ENCODE measurements at places on chromosomes 6 and 20.

DNA sequence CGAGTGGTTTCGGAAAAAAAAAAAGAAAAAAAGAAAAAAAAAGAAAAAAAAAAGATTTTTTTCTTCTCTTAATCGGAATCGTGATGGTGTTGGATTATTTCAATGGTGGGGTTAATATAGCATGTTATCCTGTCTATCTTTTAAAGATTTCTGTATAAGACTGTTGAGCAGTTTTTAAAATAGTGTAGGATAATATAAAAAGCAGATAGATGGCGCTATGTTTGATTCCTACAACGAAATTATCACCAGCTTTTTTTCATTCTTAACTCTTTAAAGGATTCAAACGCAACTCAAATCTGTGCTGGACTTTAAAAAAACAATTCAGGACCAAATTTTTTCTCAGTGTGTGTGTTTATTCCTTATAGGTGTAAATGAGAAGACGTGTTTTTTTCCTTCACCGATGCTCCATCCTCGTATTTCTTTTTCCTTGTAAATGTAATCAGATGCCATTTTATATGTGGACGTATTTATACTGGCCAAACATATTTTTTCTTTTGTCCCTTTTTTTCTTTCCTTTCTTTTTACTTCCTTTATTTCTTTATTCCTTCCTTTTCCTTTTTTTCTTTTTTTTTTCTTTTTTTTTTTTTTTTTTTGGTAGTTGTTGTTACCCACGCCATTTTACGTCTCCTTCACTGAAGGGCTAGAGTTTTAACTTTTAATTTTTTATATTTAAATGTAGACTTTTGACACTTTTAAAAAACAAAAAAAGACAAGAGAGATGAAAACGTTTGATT is 3.6 kb downstream of the SOX4 start:
- DNase-seq, result no peak

- no peak for DNase-seq
Observed at GRCh38 chr6:108596956-108597355, 36.2 kb downstream of the FOXO3 start.

DNA sequence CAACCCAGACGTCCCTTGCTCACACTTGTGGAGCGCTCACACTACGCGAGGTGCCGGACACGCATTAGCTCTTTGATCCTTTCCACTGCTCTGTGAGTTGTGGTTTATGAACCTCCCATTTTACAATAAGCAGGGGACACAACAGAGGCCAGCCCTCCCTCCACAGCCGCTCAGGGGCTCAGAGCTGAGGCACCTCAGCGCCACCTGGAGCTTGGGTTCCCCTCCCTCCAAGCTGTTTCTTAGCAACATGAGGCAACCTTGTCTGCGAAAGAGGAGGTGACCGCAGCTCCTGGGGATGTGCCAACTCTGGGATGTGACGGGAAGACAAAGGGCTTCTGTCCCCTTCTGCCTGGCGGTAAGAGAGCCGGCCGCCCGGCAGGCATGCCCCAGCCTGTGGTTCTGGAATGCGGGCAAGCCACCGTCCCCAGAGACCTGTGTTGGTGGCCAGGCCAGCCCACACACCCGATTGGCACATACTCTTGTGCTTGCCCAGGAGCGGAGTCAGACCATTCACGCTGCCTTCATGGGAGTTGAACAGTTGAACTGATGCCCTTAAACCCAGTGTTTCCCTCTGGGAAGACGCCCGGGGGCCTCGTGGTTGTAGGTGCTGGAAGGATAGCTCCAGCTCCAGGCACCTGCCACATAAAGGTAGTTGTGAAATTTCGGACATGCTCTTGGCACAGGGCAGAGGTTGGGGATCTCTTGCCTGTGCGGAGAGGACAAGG is 44.5 kb downstream of the RBM38 start:
- DNase-seq, result peak; percentile 51

DNA sequence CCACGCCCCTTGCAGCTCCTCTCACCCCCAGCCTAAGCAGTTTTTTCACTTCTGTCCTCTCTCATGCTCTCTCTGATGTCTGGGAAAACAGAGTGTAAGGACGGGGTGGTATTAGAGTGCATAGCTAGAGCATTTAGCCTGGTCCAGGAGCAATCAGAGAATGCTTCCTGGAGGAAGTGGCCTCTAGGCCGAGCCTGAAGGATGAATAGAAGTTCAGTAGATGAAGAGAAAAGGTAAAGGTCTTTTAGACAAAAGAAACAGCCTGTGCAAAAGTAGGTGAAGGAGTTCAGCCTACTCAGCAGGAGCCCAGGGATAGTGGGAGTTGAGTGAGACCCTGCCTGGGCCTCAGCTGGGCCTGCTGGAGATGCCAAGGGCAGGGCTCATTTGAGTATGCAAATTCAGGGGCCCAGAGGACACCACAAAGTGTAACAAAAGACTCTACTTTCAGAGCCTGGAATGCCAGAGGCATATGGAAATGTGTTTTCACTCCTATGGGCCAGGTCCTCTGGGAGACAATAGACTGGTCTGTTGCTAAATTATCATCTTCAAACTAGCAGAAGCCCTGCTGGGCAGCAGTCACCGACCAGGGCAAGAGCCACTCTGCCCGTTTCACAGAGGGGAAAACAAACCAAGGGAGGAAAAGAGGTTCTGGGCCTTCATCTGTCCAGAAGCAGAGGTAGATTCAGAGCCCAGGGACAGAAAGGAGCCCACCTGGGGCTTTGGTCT is 19.7 kb upstream of the TM9SF4 start:
- no peak for DNase-seq

- no peak for DNase-seq
Observed at GRCh38 chr6:90167514-90168379, 128.9 kb downstream of the BACH2 start.

DNA sequence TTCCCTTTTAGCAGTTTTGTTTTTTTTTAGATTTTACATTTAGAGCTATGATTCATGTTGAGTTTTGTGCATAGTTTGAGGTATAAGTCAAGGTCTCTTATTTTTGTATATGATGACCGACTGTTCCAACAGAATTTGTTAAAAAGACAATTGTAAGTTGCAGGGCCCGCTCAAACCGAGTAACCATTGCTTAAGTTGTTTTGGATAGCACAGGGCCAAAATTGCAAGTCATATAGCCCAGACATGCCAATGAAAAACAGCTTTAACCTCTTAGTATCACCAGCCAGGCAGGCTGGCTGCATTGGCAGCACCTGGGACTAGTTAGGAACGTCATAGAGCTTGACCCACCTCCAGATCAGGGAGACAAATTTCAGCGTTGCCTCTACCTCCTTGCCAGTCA is 47.3 kb downstream of the PFDN4 start:
- no peak for DNase-seq

- no peak for DNase-seq
Observed at GRCh38 chr20:10314198-10314597, 95.6 kb downstream of the SNAP25 start.

DNA sequence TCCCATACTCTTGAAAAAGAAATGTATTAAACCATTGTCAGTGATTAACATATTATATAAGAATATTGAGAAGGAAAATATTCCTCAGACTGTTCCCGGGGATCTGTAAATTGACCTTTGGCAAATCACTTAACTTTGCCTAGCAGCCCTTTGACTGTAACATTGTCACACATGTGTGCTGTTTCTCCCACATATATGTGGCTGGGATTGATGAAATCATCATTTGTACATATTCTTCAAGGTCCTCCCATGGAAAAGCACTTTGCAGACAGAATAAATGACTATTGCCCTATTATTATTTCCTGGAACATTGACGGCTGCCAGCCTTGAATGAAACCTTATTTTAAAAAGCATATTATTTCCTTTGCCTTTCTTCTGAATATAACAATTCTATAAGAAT is 36.4 kb upstream of the TRERF1 start:
- DNase-seq, result no peak

DNA sequence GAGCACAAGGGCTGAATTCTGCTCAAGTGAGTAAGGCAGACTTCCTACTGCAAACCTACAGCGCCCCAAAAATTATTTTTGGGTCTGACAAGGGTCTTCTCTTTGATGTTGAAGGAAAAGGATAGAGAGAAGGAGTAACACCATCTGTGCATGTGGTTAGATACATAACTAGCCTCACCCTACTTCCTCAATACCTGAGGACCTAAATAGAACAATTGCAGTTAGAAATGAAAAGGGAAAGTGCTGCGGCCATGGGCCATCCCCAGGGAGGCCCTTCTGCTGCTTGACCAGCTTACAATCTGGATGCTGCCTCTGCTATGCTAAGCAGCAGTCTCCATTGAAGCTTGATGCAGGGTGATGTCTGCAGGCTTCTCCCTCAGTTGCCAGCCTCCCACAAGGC is 63.2 kb upstream of the ARMH2 start:
- no peak for DNase-seq

DNA sequence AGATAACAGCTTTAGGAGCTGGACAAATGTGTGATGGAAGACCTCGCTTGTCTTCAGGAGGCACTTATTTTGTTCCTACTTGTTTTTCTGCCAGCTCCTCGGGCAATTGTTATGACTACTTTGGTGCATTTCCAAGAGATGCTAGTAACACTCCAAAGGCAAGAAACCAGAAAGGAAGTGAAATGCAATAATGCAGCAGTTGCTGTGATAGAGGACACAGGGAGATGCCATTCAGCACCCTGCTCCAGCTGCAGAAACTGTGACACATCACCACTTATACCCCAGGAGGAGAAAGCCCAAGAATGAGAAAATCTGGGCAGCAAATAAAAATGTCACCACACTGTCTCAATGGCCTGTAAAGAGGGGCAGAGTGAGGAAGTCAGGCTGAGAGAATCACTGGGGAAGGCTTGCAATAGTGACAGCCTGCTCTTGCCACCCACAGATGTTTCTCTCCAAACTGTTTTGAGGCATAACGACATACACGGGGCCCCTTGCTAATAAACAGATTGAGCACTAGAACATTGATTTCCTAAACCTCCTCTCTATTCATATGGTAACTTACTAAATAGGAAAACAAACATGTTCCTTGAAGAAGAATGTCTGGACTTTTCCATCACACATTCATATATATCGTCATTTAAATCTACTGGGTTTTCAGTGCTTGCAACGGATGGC is 231.0 kb upstream of the PRND start:
- DNase-seq, result no peak

- no peak for DNase-seq
Observed at GRCh38 chr20:38747495-38748096, 664 bp upstream of the ACTR5 start.

GRCh38 chr20:13148961-13149360 is 72.1 kb upstream of the ISM1 start:
- no peak for DNase-seq

- DNase-seq, result no peak
Observed at GRCh38 chr6:21187485-21187884, 406.1 kb upstream of the SOX4 start.

DNA sequence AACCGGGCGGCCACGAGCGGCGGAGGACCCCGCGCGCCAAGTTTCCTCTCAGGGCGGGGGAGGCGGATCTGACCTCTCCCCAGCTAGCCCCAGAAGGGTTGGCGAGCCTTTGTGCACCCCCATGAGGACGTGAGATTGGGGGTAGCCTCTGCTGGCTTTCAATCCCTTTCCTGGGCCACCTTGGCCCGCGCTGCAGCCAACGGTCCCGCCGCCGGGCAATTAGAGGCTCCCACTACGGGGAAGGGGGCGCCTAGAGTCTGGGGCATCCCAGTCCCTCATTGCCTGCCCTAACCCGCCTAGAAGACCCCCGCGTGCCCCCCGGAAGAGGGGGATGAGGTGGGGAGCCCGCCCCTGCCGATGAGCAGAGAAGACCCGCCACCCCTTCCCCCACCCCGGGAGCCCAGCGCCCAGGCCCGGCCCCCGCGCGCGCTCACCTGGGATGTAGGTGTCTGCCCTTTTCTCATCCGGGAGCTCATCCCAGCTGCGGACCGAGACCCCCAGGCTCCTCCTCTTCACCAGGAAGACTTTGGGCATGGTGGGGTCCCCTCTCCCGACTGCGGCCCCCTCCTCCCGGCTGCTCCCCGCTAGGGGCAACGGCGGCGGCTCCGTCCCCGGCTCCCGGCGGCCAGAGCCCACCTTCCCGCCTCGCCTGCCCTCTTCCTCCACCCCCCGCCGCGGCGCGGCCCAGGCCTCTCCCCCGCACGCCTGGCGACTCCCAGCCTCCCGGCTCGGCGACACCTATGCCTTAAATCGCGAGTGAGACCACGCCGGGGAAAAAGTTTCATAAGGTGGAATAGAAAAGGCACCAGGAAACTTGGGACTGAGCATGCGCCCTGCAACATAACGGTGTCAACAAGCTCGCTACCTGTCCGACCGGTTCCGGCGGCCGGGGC is at the start of gene OVOL2:
TSS of gene OVOL2 (minus strand) at position 816 of the 893 bp plus-strand sequence. CDS start at position 534, 282 bp downstream.
- DNase-seq, result peak; percentile 23

- DNase-seq, result no peak
Observed at GRCh38 chr20:37911838-37912281, 8.9 kb downstream of the VSTM2L start.

- no peak for DNase-seq
Observed at GRCh38 chr20:9262653-9263194, 193.8 kb downstream of the PLCB4 start.

All from stimulated activated CD4-positive, alpha-beta T cell treated with anti-CD3 and anti-CD28 coated beads, Interleukin-15, amount 100 ng/mL, for 24 hours (primary cell).